ENCODE measurements at places on chromosomes 13 and 19. TPM values are rescaled to one million over a fixed set of nuclear protein-coding genes. Genes with fewer than 3 reads are reported as not detected.
A peak's percentile ranks its signal among the peaks of the same experiment; 100 is the strongest.

DNA sequence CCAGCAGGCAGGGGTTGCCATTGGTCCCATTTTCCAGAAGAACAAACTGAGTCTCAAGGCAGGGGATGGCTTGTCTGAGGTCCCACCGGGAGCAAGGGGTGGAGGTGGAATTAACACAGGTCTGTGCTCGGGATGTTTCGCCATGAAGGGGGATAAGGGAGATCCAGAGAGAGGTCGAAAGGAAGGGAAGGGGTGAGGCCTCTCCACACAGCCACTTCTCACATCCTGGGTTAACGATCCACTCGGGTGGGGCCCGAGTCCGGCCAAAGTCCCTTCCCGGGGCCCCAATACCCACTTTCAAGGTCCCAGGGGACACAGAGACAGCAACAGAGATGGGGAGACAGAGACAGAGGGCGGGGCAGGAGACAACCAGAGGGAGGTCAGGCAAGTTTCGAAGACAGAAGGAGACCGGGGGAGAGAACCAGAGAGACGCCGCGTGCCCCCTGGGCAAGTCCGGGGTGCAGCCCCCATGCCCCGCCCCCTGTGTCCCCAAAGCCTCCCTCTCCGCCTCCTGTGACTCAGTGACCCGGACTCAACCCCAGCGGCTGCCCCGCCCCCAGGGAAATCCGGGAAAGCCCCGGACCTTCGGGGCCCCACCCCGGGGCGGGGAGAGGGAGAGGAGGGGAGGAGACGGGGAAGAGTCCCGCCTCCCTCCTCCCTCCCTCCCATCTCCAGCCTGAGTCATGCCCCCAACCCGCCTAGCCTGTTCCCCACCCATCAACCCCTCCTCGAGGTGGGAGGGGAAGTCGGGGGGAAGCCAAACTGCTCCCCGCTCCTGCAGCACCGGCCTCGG, 1.4 kb upstream of the BCL3 start:
- peak; percentile 92 for DNase-seq

ZNF226 gene
- 28.7 TPM for total RNA-seq

FCHO1 gene
- 19.8 TPM for total RNA-seq

- DNase-seq: peak; percentile 32
Observed at GRCh38 chr13:98556968-98557631, 19.8 kb downstream of the STK24 start.

LILRA2 gene
- 5.8 TPM for total RNA-seq

DNA sequence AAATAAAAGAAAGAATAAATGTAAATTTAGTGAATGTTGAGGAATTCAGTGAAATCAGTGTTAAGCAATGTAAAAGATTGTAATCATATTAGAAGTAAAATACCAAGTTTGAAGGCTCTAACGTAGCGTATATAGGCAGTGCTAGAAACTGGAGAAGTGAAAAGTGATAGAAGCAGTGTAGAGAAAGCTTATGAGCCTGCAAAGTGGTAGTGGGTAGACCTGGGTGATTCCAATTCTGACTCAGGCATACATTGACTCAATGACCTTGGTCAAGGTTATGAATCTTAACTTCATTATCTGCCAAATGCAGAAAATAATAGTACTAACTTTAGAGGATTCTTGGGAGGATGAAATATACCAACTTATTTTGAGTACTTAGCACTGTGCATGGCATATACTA, 4.1 kb downstream of the SLC10A2 start:
- DNase-seq: no peak

- DNase-seq: no peak
Observed at GRCh38 chr13:27472941-27473340, 22.6 kb upstream of the MTIF3 start.

All from mucosa of gallbladder (tissue), 1 donor.